Retina (tissue), 1 donor: ENCODE measurements at places on chromosomes 5 and 9.

DNA sequence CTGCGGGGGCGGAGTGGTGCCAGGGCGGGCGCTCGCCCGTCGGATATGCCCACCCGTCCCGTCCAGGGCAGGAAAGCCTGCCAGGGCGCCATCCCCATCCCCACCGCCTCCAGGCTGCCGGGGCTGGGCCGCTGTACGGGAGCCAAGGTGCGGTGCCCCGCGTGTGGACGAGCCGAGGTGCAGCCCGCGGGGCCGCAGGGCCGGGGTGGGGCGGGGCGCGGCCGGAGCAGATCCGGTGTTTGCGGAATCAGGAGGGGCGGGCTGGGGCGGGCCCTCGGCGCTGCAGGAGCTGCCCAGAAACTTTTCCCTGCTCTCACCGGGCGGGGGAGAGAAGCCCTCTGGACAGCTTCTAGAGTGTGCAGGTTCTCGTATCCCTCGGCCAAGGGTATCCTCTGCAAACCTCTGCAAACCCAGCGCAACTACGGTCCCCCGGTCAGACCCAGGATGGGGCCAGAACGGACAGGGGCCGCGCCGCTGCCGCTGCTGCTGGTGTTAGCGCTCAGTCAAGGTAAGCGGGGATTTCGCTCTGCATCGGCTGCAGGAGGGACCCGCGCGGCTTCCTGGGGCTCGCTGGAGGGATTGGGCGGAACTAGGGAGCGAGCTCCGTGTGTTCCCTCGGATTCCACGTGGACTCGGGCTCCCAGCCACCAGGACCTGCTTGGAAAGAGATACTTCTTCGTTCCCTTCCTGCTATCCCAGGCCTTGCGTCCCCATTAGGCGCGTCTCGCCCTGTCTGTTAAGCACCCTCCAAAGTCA is at the start of gene ITGA2:
ITGA2 (plus strand) TSS at position 328 of the 756 bp plus-strand sequence; CDS start at position 445, 117 bp downstream.
- peak; percentile 82 for DNase-seq

DNA sequence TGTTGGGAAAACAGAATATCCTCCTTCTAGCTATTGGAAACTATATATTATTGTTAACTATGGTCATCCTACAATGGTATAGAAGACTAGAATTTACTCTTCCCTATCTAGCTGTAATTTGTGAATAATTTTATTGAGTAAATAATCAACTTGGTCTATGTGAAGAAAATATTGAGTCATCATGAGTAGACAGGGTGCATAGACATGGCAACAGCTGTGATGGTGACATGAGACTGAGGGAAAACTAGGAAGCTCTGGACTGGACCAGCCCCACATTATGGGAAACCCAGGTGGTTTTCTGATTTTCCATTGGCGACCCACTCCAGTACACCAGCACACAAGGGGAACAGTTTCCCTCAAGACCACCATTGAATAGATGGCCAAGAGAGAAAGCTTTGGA is 95.0 kb downstream of the APBA1 start:
- DNase-seq = no peak

GRCh38 chr5:120942596-120943350 is 478.7 kb downstream of the PRR16 start:
- DNase-seq = no peak

DNA sequence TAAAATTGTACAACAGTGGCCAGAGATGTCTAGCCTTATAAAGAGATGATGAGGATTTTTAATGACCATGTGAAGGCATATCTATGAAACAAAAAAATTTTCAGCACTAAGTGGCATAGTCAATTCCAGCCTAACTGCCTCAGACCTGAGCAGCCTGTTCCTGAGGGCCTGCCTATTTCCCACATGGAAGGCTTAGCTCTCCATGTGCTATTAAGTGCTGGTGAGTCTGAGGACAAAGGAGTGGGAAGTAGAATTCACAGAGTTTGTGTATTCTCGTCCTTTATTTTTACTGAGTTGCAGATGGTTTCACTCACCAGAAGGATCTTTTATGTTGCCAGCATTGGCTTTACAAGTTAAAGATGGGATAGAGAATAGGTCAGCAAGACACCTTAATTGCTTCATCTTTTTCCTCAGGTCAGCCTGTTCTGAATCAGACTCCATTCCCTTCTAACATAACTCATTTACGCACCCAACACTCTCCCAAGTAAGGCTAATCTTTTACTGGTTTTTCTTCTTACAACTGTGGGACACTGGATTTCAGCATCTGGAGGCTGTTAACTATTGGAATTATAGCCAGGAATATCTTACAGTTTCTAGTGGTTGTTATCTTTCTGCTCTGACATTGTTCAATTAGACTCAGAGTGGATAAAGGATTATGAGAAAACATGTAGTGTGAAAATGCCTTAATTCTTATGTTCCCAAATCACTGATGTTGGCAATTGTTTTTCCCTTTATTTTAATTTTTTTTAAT is 76.8 kb downstream of the ISOC1 start:
- DNase-seq = no peak

- DNase-seq = no peak
These were observed 18.8 kb downstream of the C5orf52 start for GRCh38 chr5:157689942-157690689.

DNA sequence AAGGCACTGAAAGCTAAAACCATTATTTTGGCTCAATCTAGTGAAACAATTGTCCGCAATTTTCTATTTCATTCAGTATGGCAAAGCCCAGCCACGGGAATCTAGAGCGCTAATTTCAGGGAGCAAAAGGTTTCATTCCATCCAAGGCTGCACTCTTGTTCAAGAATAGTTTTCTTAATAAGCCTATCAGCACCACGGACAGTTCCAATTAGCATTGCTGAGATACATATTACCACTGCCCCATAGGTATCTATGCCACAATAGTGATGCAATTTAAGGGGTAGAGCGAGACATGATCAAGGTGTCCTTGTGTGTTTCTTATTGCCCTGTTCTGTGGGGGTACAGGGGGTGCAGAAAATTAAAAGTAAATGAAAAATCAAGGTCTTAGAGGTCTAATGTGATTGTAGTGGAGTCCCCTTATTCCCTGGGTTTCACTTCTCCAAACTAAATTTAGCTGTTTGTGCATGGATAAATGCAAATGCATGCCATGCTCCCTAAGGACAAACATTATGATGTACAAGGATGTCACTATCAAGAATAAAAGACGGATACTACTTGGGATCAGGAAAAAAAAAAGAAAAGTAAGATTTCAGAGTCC is 45.5 kb downstream of the SPOCK1 start:
- no peak for DNase-seq

DNA sequence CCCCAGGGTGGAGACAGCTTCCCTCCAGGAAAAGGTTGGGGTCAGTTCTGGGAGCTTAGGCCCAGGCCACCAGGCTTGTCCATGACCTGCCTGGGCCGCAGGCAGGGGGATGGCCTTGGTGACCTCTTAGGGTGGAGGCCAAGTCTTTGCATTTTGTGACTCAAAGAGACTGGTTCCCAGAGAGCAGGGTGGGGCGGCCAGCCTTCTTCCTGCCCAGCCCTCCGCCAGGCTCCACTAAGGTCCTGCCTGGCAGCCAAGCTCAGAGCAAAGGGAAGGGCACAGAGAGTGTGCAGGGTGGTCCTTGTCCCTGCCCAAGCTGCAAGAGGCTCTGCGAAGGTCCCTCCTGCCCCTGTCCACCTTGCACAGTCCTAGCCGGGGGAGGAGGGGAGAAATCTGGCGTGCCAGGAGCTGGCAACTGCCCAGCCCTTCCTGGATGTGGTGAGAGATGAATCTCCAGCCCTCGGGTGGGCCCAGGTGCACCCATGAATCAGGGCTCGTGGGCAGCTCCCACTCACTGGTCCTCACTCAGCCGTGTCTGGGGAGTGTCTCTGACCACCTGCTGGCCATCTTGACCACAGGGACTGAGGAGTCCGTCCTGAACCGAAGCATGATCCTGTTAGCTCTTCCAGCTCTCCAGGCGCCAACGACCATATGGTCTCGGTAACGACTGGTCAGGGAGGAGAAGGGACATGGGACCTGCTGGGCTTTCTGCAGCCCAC is 2.3 kb upstream of the PTGDS start:
- no peak for DNase-seq

DNA sequence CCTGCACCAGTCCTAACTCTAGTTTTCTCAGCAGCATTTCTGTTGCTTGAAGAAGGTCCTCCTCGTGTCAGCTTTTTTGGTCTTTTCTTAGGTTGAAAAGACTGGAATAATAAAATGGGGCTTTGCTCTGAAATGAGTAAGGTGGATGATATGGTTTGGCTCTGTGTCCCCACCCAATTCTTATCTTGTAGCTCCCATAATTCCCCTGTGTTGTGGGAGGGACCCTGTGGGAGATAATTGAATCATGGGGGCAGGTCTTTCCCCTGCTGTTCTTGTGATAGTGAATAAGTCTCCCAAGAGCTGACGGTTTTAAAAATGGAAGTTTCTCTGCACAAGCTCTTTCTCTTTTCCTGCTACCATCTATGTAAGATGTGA is 53.6 kb downstream of the LIX1 start:
- no peak for DNase-seq

DNA sequence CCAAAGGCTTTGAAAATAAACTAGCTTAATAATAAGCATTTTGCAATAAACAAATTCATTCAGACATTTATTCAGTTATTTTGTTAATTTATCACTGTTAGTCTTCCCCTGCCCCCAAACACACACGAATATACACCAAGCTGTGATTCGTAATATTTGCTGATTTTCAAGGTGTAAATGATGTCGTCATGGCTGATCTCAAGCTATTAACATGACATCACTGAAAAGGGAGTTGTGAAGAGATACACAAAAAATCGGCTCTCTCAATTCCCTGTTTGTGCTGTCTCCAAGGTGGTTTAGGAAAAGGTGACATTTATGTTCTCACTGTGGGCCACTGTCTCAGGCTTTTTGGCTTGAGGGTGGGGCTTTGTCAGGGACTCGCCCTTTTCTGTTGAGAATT is 413.3 kb downstream of the CDH9 start:
- DNase-seq = no peak

- no peak for DNase-seq
These were observed 13.2 kb upstream of the IL12B start for GRCh38 chr5:159343295-159344094.

DNA sequence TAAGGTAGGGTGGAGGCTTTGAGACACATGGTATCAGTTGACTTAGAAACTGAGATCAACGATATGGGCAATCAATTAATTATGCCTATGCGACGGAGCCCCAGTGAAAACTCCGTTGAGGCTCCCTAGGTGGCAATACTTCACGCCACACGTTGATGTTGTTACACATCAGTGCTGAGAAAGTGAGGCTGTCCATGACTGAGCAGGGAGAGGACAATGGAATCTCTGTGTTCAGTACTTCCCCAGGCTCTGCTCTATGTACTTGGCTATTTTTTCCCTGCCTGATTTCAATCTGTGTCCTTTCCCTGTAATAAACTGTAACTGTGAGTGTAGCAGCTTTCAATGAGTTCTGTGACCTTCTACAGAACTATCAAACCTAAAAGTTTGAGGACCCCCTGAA is 211.7 kb downstream of the SNCAIP start:
- no peak for DNase-seq

- DNase-seq = no peak
These were observed 50.2 kb upstream of the RIC1 start for GRCh38 chr9:5578698-5579085.

DNA sequence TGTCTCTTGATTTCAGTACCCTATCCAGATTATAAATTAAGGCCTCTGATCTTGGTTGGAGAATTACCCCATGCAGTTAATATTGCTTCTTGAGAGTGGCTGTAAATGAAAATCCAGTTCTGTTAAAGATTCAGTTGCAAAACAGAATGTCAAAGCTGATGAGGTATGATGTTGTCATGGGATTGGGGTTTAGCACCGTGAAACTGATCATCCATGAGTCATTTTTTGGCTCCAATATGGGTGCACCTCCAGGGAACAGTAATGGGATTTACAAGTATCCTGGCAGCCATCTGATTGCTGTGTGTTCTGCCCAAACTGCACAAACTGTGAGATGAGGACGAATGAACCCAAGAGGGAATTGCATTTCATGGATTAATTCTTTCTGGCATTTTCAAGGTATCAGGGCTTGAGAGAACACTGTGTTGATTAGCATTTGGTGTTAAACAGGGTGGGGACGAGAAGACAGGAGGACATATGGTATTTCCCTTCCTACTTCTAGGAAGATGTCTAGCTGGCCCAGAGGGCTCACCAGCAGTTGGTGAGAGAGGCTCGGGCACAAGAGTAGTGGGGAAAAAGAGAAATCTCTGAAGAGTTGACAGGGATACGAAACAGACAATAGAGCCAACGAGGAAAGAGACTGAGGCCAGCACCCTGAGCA is 214.7 kb downstream of the GAS1 start:
- no peak for DNase-seq

DNA sequence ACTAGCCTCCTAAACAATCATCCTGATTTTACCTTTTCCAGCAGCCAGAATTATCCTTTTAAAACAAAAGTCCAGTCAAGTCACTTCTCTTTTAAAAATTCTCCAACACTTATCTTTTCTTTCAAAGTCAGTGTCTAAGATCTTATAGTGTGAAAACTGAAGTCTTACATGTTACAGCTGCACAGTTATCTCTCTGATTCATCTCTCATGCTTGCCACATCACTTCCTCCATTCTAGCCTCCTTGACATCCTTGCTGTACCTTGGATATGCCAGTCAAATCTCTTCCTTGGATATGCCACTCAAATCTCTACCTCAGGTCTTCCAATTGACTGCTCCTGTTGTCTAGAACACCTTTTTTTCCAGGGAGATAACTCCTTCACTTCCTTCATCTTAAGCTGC is 361.7 kb upstream of the FTMT start:
- DNase-seq = no peak

DNA sequence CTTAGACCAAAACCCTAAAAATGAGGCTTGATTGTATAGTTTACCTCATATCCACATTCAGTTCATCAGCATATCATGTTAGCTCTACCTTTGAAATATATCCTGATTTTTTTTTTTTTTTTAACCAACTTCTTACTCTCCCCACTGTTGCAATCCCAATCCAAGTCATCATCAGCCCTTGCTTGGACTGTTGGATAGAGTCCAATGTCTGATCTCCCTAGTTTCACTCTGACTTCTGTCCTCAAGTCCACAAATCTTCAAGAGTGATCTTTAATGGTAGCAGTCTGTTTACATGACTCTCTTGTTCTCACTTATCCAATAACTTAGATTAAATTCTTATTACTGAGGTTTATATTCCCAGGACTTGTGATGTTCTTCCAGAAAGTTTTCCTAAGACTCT is 30.8 kb downstream of the NAA35 start:
- no peak for DNase-seq

GRCh38 chr5:146770546-146770945 is 108.0 kb downstream of the PPP2R2B start:
- no peak for DNase-seq
